ENCODE measurements at places on chromosomes 7 and 10. TPM values are rescaled to one million over a fixed set of nuclear protein-coding genes. Genes with fewer than 3 reads are reported as not detected.

DNA sequence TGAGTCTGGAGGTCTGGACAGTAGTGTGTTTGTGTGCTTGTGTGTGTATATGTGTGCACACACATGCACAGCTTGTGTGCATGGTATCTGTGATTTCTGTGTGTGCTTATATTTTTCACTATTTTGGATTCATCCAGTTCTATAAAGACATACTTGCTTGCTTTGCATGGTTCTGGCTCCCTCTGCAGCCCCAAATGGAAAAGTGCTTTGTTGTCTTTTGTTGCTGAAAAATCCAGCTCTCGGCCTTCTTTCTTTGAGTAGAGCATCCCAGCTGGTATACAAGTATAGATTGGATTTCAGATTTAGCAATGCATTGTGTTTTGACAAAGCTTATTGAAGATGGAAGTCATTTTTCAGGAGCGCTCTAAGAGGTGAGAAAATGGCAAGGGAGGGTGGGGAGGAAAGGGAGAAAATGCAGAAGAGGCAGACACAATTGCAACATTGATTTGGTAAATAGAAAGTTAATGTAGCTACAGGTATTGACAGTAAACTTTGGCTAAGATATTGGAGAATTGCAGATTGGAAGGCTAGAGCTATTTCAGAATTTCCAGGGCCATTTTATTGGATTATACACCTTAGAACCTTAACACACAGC is 333.9 kb downstream of the AUTS2 start:
- no peak for DNase-seq

GRCh38 chr7:22326181-22326580 is 30.8 kb downstream of the RAPGEF5 start:
- DNase-seq, result no peak

- DNase-seq, result no peak
Observed at GRCh38 chr7:122339145-122339904, 34.8 kb upstream of the FEZF1 start.

The PRKG1 gene
- polyA plus RNA-seq, result 15.4 TPM

The WNT2 gene
- polyA plus RNA-seq, result 0.58 TPM

- no peak for DNase-seq
Observed at GRCh38 chr10:71285180-71285545, 33.9 kb upstream of the SLC29A3 start.

The NEUROG3 gene
- not detected for polyA plus RNA-seq

DNA sequence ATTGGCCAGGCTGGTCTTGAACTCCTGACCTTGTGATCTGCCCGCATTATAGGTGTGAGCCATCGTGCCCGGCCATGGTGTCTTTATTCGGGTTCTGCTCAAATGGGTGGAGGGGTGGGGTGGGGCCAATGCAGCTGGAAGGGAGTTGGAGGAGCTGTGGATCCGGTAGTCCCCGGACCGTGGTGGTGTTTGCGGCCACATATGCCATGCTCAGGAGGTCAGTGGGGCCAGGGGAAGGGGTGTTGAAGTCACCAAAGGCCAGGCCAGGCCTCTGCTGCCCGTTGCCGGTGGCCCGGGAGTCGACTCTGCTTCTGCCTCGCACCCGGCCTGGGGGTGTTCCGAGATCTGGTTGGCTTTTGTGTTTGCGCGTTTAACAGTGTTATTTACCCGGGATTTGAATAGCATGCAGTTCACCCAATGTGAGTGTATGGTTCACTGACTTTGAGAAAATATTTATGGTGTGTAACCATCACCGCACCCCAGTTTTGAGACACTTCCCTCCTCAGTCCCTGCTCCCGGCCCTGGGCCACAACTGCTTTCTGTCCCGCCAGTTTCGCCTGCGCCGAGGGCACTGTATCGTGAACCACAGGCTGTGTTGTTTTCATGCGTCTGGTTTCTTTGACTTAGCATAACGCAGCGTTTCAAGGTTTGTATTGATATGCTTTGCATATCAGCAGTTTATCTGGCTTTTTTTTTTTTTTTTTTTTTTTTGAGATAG is 10.7 kb downstream of the INPP5A start:
- no peak for DNase-seq

- DNase-seq, result no peak
Observed at GRCh38 chr7:106896231-106896630, 31.1 kb downstream of the PIK3CG start.

The IGFBP1 gene
- polyA plus RNA-seq, result 0.50 TPM

- DNase-seq, result no peak
Observed at GRCh38 chr10:88200312-88201032, 337.0 kb downstream of the PTEN start.

The ADAM22 gene
- 13.1 TPM for polyA plus RNA-seq

The CALCR gene
- 1.1 TPM for polyA plus RNA-seq

- DNase-seq, result no peak
Observed at GRCh38 chr10:71880425-71881306, 29.6 kb upstream of the PSAP start.

GRCh38 chr7:41652267-41652666 is 50.6 kb downstream of the INHBA start:
- DNase-seq, result peak; percentile 19

- no peak for DNase-seq
Observed at GRCh38 chr10:106355450-106355849, 809.1 kb downstream of the SORCS1 start.

GRCh38 chr10:94963901-94964300 is 25.4 kb downstream of the CYP2C9 start:
- DNase-seq, result no peak
